ENCODE measurements at places on chromosomes 7 and 10. TPM values are rescaled to one million over a fixed set of nuclear protein-coding genes. Genes with fewer than 3 reads are reported as not detected.

Gene LIPJ
- polyA plus RNA-seq: not detected

Gene RAMP3
- polyA plus RNA-seq: 58.5 TPM

Gene PNLIPRP2
- polyA plus RNA-seq: not detected

Gene MEIG1
- not detected for polyA plus RNA-seq

All from adipose tissue (tissue), 3 donors.